Activated T-cell treated with anti-CD3 and anti-CD28 coated beads, Interleukin-2, amount 50 U/mL, for 24 hours (primary cell): ENCODE measurements at places on chromosomes 5 and 9.

- no peak for DNase-seq
These were observed 15.8 kb upstream of the FCHO2 start for GRCh38 chr5:72940082-72940481.

DNA sequence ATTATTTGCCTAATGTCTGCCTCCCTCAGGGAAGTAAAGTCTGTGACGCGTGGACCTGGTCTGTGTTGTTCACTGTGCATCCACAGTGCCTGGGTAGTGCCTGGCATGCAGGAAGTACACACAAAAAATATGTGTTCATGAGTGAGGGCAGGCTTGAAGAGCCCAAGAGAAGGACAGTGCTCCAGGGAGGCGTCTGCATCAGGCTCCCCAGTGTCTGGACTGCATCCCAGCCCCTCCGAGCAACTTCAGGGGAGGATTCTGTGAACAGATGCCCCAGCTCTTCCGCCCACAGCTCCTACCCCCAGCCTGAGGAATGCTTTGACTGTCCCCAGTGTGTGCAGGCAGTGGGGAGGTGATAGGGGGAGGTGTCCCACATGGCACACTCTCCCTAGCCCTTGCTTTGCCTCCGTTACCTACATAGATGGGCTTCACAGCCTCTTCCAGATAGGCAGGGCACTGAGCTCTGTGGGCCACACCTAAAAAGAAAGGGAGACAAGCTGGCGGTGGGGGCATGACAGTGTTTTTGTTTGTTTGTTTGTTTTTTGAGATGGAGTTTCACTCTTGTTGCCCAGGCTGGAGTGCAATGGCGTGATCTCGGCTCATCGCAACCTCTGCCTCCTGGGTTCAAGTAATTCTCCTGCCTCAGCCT lies 25.4 kb downstream of the IRF1 start:
- peak; percentile 34 for DNase-seq

DNA sequence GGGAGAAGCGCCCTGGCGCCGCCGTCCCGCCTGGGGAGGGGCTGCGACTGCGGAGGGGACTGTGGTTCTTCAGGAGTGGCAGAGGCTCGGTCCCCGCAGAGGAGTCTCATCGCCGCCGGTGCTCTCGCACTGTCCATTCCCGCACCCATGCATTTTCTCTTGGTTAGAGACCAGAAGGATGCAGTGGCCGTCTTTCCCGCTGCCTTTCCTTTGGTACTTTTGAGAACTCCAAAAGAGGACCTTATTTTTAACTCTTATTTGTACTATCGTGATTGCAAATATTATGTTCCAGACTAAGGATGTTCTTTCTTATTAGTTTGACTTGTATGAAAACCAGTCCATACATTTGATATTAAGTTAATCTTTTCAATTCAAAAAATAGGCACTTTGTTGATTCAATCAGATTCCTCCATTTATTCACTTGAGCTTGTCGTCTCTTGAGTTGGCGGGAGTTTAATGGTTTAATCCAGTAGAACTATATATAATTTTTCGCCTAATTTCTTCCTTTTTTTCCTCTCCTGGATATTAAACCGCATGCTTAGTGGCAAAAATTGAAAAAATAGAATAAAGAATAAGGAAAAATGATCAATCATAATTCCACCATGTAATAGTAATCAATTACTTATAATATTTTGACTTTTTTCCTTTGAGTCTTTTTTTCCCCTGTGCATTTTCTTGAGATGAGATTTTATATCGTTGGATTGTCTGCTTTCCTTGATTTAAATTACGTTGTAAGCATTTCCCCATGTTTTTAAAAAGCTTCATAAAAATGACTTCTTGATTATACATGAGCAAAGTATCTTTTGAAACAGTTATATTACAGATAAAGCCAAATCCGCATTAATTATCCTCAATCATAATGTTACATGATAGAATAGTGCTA lies 861 bp downstream of the ZFYVE16 start:
- no peak for DNase-seq

- DNase-seq = no peak
These were observed 37.5 kb upstream of the GFPT2 start for GRCh38 chr5:180390441-180391190.

DNA sequence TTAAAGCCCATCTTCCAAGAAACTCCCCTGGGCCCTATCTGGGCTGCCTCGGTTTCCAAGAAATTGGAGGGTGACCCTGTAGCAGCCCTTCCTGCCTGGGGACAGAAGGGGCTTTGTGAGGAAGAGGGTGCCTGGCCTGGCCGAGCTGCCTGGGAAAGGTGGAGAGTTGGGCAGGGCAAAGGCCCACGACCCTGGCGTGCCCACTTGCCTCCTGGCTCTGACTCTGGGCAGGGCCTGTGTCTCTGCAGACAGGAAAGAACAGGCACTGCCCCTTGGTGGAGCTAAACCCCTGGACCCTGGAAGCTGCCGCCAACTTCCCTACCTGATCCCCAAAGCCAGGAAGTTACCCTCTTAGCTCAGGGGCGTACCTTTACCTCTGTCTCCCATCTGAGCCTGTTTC lies 149.3 kb downstream of the RGS3 start:
- no peak for DNase-seq

DNA sequence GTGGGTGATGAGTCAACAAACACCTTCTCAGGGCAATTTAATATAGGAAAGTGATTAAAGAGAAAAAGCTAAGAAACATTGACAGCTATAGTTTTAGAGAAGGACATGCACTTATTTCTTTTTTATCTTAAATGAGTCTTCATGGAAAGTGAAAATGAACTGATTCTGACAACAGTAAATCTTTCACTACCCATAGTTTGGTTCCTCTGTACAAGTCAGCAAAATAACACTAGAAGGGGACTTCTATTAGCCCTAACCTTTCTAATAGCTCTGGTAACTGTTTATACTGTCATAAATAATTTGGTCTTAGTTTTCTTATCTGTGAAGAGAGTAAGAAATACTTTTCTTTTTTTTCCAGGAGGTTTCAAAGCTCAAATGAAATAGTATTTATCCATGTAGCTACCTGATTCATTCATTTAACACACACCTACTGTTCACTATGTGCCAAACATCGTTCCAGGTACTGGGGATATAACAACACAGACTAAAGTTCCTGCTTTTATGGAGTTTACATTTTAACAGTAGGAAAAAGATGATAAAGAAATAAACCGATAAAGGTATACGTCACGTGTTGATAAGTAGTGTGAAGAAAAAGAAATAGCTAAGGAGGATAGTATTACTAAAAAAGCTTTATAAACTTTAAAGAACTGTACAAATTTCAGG lies 148.2 kb downstream of the PCSK1 start:
- no peak for DNase-seq

- no peak for DNase-seq
These were observed 34.2 kb upstream of the MYOT start for GRCh38 chr5:137833463-137833862.

GRCh38 chr5:71695071-71695470 lies 24.0 kb upstream of the CARTPT start:
- no peak for DNase-seq

- no peak for DNase-seq
These were observed 158.5 kb downstream of the KIAA0825 start for GRCh38 chr5:94459915-94460314.

GRCh38 chr5:172311605-172312004 lies 28.0 kb upstream of the UBTD2 start:
- DNase-seq = no peak

- DNase-seq = no peak
These were observed 23.8 kb downstream of the FGD3 start for GRCh38 chr9:92971121-92971520.

DNA sequence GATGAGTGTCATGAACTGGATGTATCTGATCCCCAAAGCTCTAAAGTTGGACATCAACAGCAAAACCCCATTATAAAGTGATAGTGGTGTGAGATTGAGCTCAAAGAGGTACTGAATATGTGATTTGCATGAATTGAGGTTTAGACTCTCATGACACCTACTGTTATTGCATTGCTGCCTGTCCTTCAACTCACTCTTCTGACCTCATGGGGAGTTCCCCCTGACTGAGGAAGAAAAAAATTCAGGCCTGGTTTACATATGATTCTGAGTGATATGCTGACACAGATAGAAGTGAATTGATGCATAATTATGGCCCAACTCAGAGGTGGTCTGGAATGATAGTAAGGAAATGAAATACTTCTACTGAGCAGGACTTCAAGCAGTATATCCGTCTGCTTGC lies 76.2 kb upstream of the CHD1 start:
- DNase-seq = no peak

- DNase-seq = no peak
These were observed 102.7 kb downstream of the ADAMTS12 start for GRCh38 chr5:33788922-33789566.

DNA sequence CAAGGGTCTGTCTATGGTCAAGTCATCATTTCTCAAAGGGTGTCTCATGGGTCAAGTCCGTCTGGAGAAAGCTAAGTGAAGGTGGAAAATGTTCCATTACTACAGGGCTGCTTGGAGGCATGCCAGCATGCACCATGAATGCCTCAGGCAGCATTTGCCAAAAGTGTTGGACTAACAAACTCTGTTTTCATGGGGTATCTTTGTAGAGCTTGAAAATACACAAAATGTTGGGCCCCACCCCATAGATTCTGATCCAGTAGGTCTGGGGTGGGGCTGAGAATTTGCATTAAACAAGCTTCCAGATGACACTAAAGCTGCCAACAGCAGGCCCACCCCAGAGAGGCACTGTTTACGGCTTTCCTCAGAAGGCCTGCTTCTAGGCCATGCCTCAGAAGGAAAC lies 75.0 kb upstream of the FRRS1L start:
- DNase-seq = no peak

DNA sequence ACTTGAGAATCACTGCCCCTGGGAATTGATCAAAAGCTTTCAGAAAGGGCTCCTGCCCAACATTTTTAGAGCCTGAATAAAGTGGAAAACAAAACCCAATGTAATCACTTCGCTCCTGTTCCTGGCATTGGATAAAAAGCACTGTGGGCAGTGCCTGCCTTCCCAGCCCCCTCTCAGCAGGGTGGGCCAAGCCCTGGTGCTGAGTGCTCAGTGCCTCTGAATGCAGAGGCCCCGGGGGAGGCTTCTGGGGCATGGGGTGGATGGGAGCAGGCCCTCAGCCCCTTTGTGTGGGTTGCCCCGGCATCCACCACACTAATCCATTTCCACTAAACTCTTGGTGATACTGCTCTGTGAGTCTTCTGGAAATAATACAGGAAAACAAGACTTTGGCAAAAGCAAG lies 55.6 kb downstream of the CFAP90 start:
- no peak for DNase-seq

- DNase-seq = no peak
These were observed 355.1 kb upstream of the TUSC1 start for GRCh38 chr9:26033336-26033735.

- no peak for DNase-seq
These were observed 2.1 kb downstream of the LCN15 start for GRCh38 chr9:136762221-136762691.

DNA sequence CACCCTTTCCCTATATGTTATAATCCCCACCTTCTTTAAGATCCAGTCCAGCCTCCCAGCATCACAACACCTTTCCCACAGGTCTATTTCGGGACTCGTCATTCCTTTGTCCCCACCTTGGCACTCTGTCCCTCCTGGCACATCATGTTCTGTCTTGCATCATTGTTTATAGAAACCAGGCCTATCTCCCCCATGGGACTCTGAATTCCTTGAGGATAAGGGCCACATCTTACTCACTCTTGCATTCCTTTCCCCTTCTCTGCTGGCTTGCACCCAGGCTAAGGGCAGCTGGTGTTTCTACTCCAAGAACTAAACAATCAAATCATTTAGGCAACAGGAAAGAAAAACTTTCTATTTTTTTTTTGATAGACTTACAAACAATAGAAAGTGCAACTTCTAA lies 205.7 kb downstream of the AGTPBP1 start:
- no peak for DNase-seq

DNA sequence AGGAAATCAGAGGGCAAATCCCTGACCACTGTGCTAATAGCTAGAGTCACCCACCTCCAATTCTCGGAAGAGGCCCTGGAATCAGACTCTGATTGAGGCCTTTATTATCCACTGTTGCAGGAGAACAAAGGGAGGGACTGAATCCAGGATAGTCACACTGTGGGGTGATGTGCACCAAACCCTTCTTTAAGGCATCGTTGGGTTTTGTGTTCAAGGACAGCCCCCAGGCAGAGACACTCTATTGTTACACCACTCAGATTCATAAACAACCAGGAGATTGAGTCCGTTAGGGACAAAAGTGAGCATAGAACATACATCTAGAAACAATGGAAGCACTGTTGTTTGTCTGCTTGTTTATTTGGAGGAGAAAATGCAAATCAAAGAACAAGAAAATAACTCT lies 124.6 kb upstream of the TBCA start:
- no peak for DNase-seq

- DNase-seq = no peak
These were observed 16.0 kb downstream of the MVB12B start for GRCh38 chr9:126342621-126343031.

DNA sequence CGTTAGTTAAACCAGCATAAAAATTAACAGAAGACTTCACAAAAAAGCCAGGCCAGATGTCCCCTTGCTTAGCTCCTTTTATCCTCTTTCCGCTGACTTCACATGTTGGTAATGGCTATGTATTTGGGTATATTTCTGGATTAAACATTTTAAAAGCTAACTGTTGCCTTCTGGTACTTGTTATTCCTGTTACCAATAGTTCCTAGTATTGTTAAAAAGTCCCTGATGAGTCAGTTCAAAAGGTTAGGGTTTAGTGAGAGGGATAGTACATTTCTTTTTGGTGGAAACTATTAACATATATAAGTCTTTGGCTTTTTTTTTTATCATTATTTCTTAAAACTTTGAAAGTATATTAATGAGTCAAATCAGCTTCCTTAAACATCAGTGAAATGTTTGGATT lies 103.2 kb upstream of the ELL2 start:
- no peak for DNase-seq

- DNase-seq = no peak
These were observed 70.3 kb downstream of the ENC1 start for GRCh38 chr5:74570250-74570649.

DNA sequence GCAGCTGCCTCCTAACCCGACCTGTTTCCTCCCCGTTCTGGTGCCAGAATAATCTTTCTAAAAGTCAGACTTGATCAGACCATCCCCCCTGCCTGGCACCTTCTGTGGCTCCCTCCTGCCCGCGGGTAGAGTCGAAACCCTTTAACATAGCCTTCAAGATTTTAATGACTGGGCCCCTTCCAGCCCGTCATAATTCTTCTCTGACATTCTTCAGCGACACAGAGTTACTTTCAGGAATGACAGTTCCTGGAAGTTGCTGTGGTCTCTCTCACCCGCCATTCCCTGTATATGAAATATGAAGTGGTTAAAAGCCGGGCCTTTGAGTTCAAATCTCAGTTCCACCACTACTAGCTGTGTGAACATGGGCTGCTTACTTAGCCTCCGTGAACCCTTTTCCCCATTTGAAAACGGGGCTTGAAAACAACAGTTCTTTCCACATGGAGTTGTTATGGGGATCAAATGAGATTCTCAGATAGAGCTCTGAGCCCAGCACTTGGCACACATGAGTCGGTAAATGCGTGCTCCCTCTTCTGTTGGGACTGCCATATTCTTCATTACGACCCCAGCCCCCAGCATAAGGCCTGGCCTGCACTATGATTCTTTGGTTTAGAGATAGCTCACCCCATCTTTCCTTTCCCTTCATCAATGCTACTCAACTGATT lies 737 bp downstream of the NANS start:
- no peak for DNase-seq

DNA sequence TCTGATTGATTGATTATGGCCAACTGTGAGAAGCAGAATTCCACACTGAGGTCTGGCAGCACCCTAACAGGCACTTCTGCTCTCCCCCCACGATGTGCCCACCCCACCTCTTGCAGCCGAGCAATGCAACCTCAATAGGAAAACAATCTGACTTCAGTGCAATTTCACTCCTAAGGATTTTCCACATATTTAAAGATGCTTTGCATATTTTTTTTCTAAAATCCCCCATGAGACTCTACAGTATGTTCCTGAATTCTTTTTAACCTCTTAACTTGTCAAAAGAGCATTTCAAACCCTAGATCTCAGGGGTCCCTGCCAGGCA lies 243.1 kb downstream of the AUH start:
- DNase-seq = no peak
